Inflammatory macrophage treated with lipopolysaccharide for 4 hours (primary cell): ENCODE measurements at places on chromosomes 4 and X.

- DNase-seq, result no peak
Observed at GRCh38 chrX:39941332-39941920, 156.3 kb downstream of the BCOR start.

GRCh38 chrX:108426262-108426661 lies 12.0 kb downstream of the COL4A6 start:
- no peak for DNase-seq

DNA sequence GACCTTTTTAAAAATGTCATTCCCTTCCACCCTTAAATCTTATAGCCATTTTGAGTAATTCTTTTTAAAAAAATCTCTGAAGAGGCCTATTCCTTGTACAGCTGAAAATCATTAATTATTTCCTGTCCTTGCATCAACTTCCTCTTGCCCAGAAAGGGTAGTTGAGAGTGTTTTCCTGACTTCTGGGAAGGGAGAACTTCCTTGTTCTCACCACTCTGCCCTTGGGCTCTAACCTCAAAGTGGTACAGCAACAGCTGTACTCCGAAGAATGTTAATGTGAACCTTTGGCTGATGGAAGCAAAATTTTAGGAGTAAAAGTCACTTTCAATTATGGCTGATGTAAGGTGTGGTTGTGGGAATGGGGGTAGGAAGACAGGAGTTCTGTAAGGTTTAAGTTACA lies 15.1 kb upstream of the FABP2 start:
- peak; percentile 38 for DNase-seq

DNA sequence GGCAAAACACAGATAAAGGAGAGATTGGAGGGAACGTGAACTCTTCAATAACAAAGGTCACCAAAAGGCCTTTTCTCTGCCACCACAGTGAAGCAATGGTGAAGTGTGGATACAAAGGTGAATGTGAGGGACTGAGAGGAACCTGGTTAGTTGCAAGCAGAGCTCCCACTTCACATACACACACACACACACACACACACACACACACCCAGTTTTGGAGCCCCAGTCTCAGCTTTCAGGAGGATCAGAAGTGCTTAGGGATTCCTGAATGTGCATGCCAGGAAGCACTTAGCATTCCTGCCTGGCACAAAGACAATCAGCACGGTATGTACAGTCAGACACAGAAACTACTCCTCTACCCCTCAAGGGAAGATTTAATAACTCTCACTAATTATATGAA lies 71.5 kb downstream of the ARHGEF9 start:
- no peak for DNase-seq

GRCh38 chr4:110518889-110519490 lies 43.0 kb downstream of the ENPEP start:
- DNase-seq, result peak; percentile 27

DNA sequence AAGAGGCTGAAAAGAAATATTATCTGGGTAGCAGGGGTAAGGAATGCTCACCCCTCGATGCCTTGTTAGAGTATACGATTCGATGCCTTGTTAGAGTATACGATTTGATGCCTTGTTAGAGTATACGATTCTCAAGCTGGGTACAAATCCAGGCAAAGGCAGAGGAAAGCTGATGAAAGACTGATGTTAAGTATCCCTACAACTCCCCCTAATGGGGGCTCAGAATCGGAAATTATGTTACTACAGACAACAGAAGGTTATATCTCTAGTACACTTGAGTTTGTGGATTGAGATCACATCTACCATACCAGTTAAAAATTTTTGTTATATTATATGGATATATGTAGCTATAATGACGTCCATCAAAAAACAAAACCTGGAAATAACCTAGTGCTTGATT lies 4.8 kb downstream of the LRRC66 start:
- no peak for DNase-seq

DNA sequence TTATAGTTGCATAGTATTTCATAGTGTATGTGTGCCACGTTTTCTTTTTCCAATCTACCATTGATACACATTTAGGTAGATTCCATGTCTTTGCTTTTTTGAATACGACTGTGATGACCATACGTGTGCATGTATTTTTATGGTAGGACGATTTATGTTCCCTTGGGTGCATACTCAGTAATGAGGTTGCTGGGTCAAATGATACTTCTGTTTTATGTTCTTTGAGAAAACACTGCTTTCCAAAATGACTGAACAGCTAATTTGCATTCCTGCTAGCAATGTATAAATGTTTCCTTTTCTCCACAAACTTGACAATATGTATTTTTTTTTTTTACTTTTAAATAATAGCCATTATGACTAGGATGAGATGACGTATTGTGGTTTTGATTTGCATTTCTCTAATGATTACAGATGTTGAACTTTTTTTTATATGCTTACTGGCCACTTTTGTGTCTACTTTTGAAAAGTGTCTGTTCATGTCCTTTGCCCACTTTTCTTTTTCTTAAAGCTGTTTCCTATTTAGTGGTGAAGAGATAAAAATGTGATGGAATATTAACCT lies 969.5 kb upstream of the NDST4 start:
- no peak for DNase-seq

GRCh38 chr4:2415881-2416563 lies 2.4 kb downstream of the ZFYVE28 start:
- DNase-seq, result no peak

- no peak for DNase-seq
Observed at GRCh38 chr4:22030307-22030706, 81.7 kb upstream of the KCNIP4 start.

GRCh38 chrX:856566-857290 lies 226.1 kb downstream of the SHOX start:
- no peak for DNase-seq

GRCh38 chr4:151912632-151913031 lies 151.8 kb upstream of the GATB start:
- no peak for DNase-seq

- no peak for DNase-seq
Observed at GRCh38 chrX:48831909-48832291, 3.5 kb downstream of the PCSK1N start.

- DNase-seq, result peak; percentile 42
Observed at GRCh38 chrX:154411981-154412340, 622 bp downstream of the TAFAZZIN start.

DNA sequence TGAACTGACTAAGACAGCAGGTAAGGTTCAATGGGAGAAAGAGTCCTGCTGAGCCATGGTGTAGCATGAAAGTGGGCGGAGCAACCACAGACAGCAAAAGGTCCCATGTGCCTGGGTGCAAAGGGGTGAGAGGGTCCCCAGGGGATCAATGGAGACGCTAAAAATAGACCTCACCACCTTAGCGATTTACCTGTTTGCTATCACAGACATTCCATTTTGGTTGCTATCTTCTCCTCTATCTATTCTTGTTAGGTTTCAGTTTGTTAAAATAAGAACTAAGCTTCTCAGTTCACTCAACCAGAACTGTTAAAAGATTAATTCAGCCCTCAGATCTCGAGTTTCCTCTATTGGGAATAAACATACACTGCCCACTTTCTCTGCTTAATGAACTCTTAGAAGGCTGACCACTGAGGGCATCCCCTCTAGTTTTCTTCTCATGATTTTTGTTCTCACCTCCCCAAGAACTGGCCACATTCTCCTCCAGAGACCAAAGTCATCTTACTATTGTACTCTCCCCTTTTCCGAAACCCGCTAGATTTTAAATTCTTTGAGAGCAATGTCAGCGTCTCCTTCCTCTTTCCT lies 136.7 kb downstream of the PARM1 start:
- DNase-seq, result no peak

DNA sequence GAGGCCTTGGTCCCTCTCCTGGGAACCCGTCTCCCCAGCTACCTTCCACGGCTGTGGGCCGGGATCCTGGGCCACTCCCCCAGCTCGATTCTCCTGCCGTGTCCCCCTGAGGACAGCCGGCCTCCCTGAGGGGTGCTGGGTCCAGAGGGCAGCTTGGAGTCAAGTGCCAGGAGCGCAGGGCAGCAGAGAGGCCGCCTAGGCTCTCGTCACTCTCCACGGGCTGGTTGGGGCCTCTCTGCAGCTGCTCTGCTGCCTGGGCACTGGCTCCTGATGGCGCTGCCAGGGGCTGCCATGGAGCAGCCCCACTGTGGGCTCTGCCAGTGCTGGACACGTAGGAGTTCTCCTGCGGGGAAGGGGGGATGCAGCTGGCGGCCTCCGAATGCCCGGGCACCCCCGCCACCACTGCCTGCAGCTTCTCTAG lies 6.7 kb downstream of the IRAK1 start:
- DNase-seq, result no peak

GRCh38 chrX:39360101-39360500 lies 558.8 kb downstream of the MID1IP1 start:
- no peak for DNase-seq
